NCI-H1930 (cell line): ENCODE measurements at places on chromosomes 4 and X.

DNA sequence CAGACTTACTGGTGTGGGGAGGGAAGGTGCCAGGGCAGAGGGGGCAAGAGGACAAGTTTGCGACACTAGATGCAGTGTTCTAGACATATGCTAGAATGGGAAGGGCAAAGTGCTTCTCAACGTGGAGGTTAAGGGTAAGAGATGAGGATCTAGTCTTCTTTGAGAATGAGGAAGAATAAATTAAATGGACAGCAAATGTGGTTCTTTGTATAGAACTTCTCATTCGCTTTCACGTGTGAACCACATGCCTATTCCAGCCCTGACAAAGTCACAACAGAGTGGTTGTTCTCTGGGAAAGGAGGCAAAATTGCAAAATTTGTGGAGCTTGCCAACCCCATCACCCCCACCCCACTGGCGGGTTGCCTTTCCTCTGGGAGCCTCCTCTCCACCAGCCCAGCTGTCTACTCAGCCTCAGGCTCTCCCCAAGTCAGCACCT is 1.5 kb upstream of the ANXA5 start:
- DNase-seq, result no peak

DNA sequence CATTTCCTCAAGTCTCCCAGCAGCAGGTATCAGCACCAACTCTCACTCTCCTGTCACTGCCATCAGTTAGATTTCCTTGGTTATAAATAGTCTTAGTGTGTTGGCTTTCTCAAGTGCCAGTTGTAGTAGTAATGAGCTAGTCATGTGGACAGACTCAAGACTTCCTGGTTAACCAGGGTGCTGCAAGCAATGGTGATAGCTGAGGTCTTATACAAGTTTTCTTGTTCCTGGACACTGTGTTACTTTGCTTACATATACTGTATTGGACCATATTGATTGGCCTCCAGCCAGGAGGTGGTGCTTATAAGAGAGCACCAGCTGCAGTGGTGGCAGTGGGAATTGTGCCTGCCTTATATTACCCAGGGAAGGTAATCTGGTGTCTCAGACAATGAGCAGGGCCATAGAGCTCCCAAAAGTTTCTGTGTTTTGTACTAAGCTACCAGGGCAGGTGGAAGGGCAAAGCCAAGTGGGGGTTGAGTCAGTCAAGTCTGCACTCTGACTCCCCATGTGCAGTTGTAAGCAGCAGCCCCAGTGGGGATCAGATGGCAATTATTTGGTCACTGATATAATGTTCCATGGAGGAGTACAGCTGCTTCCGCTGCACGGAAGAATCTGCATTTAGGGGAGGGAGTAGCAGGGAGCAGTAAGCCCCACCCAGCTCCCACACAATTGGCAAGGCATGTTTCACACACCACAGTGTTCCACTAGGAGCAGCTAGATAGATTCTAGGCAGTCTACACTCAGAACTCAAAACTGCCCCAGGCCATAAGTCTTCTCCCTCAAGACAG is 24.1 kb upstream of the ZDHHC15 start:
- DNase-seq, result no peak

DNA sequence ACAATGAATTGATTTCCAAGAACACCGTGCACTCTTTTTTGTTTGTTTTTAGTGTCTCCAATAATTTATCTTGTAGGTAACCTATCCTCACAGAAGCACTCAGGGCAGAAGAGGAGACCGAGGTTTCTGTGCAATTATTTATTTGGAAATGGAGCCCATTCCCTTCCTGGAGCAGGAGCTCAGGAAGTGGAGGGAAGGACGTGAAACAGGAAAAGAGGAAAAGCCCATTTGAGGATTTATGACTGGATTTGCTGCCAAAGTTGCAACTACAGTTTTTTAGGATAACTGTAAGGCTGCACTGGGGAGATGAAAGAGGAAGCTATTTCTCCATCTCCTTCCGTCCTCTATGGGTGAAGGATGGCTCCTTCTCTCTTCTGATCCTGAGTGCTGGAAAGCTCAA is 31.7 kb upstream of the MXRA5 start:
- no peak for DNase-seq

DNA sequence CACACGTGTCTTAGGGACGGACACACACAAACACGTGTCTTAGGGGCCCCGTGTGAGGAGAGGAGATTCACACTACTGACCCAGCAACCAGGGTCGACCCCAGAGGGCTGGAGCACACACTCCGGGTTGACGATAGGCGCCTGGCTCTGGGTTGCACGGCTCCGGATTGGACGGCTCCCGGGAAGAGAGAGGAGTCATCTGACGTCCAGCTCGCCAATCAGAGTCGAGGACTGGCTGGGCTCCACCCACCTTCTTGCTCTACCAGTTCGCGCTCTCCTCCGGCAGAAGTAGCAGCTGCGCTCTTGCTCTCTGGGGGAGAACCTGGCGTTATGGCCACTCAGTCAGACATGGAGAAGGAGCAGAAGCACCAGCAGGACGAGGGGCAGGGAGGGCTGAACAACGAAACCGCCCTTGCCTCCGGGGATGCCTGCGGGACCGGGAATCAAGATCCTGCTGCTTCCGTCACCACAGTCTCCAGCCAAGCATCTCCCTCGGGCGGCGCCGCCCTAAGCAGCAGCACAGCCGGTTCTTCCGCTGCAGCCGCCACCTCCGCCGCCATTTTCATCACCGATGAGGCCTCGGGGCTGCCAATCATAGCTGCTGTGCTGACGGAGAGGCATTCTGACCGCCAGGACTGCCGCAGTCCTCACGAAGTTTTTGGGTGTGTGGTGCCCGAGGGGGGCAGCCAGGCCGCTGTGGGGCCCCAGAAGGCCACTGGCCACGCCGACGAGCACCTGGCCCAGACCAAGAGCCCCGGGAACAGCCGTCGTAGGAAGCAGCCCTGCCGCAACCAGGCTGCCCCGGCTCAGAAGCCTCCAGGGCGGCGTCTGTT is 74.3 kb downstream of the NUDT10 start:
- no peak for DNase-seq

- DNase-seq, result no peak
Observed at GRCh38 chrX:95703696-95704095, 980.9 kb upstream of the DIAPH2 start.

DNA sequence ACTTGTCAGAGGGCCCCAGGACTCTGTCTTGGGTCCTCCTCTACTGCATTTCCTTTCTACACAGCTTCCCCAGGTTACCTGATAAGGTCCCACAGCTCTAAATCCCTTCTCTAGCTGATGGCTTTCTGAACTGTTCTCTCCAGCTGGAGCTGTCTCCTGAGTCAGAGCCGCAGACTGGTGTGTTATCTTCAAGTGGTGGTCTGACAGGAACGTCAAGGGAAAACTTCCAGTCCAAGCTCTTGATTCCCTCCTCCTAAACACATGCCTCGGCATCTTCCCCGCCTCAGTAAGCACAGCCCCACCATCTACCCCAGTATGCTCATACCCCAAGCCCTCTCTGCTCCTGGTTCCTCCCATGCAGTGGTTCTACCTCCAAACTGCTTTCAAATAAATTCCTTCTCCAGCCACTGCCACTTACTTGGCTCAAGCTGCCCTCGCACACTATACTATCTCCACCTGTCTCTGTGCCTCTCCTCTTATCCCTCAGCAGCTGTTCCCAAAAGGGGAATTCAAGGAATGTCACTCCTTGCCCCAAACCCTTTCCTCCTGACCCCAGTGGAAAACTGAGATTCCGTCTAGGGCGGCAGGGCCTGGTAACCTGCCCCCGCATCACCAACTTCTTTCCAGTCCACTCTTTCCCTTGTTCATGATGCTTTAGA is 17.2 kb upstream of the CENPU start:
- no peak for DNase-seq

DNA sequence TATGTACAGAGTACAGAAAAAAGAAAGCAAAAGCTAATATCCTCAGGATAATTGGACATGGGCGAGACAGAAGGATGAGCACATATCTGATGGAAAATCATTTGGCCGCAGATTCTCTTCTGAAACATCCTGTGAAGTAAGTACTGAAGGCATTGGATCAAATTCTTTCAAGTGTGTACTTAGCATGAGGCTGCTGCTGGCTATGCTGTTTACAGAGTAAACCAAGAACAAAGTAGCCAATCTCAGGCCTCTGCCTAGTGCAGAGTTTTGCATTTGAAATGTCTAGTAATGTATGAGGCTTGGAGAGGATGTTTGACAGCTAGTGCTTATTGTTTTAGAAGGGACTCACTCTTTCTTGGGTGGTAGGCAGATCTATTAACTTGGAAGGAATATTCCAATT is 128.5 kb downstream of the MAGEC2 start:
- no peak for DNase-seq

GRCh38 chr4:54104907-54105306 is 4.9 kb downstream of the GSX2 start:
- DNase-seq, result no peak

DNA sequence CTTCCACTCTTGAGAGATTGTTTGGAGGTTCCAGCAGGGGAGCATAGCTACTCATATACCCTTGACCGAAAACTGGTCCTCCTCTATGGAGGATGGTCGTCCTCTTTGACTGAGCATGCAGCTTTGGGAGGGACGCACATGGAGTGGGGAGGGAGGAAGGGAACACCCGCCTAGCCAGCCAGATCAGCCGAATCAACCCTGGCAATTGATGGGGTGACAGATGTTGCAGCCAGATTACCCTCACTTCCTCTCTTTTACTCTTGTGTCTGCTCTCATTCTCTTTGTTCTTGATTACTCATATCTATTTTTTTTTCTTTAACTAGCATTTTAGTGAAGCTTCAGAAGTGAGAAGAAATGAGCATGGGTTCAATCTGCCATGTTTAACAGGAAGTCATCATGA is 19.6 kb downstream of the MGST2 start:
- DNase-seq, result no peak

GRCh38 chrX:69539437-69539836 is 35.3 kb downstream of the NALF2 start:
- DNase-seq, result no peak

DNA sequence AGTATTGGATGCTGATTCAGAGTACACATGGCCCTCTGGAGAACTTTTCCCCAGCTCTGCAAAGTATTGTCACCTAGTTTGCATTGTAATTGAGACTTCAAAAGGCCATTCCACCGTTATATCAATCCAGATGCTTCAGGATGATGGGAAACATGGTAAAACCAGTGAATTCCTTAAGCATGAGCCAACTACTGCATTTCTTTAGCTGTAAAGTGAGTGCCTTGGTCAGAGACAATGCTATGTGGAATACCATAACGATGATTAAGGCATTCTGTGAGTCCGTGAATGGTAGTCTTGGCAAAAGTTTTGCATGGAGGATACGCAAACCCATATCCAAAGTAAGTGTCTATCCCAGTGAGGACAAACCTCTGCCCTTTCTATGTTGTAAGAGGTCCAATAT is 355.2 kb downstream of the DCAF12L2 start:
- DNase-seq, result no peak

- DNase-seq, result no peak
Observed at GRCh38 chr4:76096076-76096475, 21.6 kb downstream of the ART3 start.

DNA sequence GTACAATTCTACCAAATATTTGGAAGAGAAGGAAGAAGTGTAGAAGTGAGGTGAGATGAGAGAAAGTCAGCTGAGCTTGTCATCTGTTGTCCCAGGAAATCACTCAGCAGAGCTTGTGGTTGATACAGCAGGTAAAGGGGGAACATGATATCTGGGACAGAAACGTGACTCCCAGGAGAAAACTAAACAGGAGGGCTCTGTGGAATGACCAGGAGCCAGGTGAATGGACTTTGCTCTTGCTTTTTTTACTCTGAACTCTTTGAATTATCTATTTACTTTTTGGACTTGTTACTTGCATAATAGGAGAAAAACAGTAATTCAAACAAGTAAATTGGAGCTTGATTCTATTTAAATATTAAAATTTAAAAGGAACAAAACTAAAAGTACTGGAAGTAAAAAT is 555.6 kb upstream of the FRG1 start:
- no peak for DNase-seq

DNA sequence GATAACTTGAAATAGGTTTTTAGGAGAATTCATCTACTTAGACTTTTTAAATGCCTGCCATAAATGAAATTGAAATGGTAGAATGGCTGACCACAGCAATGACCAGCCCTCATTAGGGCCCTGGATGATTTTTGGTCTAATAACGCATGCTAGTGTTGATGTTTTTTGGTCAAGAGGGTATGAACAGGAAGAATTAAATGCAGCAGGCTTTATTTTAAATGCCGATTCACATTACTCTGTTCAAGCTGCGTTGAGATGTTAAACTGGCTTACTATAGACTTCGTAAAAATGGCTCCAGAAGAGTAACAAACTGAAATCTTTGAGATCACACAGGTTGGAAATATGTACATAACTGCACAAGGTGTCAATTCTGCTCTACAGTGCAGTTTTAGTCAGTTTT is 14.6 kb downstream of the DDX3X start:
- no peak for DNase-seq

DNA sequence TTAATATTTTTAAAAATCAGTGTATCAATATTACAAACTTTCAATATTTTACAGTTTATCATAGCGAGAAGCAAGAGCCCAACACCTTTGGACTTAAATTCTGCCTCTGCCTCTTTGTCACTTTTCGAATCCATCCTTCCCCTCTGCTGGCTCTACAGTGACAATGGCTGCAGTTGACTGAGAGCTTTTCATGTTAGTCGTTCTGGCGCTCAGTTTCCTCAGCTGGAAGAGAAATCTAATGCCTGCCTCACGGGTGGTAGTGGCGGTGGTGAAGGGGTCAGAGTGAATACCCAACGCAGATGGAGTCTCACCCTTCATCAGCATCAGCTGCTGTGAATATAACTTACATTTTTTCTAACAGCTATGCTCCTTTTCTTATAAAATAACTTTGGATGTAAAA is 144.8 kb downstream of the NWD2 start:
- DNase-seq, result no peak

DNA sequence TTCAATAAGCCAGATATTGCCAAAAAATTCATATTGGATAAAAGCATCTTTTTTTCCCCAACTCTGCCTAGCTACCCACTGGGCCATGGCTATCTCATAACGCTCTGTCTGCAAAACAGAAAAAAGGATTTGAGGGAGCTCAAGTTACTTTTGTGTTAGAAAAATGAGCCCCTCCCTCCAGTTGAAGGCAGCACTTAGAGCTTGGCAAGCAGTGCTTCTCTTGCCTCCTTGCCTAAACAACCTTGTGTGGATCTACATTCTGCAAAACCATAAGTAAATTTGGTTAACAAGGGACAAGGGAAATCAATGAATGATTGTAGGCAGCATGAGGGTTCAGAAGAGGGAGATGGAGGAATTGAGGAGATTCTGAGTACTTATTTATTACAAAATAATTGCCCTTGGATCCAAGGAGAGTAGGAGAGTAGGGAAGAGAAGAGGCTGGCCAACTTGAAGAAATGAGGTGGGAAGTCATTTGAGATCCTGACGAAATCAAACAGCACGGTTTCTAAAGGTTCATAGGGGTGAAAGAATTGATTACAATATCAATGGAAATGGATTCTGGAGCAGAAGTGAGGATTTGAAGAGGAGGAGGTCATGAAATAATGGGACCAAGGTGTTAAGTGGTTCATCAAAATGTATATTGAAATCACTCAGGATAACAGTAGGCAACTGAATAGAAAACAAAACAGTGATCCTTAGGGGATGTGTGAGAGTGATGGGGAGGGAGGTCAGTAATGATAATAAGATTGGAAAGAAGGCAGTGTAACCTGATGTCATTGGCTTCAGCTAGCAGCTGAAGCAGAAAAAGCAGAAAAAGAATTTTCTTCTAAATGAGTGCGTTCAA is 434.8 kb upstream of the IGFBP7 start:
- no peak for DNase-seq

- no peak for DNase-seq
Observed at GRCh38 chr4:139849219-139849618, 183.6 kb downstream of the MGST2 start.
